ENCODE measurements at places on chromosomes 3 and 15.

GRCh38 chr3:114566162-114566755 lies 272.4 kb downstream of the TIGIT start:
- no peak for DNase-seq

GRCh38 chr3:188339410-188340295 lies 185.7 kb downstream of the LPP start:
- no peak for DNase-seq

DNA sequence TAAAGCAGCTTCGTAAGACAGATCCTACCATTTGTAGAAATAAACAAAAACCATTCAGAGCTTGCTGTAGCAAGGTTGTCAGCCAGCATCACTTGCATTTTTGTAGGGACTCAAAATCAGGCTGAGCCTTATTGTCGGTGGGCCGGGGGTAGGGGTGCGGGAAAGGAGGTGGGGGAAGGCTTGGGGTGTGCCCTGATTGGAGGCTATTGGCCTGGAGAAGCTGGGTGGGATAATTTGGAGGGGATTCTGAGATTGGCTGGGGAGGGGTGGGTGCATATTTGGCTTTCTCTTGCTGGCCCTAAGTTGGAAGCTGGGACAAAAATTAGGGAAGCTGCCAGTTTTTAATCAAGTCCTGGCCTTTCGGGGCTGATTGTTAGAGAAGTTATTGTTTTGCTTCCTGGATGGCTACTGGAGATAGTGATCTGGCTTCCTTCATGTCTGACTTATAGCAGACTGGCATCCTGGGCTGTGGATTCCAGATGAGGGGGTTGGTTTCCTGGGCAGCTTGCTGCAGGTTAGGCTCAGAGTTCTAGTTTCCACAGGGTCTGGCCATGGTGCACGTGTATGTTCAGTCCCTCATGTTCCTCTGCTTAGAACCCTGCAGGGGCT lies 22.8 kb downstream of the STOML1 start:
- no peak for DNase-seq

DNA sequence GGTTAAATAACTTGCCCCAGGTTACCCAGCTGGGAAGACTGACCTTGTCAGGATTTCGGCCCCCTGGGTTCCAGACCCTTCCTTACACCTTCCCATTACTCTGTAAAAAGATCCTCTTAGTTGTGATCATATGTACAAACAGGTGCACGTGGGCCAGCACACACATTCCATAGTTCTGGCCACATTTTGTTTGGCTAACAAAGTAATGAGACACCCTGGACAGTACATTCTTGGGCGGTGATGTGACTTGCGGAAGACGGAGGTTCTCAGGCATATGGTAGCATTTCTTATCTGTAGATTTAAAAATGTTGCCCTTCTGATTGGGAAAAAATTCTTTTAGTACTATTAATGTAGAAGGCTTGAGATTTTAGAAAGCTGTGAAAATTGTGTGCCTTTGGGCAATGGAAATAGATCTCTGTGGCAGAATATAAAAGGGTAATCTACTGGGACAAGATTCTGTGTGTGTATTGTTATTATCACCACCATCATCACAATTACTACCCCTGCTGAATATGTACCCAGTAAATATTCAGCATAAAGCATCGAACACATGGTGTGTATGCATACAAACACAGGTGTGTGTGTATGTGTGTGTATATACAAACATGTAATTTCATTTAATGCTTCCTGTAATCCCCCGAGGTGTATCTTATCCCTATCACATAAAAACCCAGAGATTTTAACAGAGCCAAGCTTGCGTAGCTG lies 205.4 kb upstream of the UBE2E1 start:
- DNase-seq: no peak

- no peak for DNase-seq
Observed at GRCh38 chr3:106204160-106204868, 335.5 kb upstream of the CBLB start.

GRCh38 chr15:100335335-100335999 lies 6.3 kb downstream of the ADAMTS17 start:
- DNase-seq: no peak

DNA sequence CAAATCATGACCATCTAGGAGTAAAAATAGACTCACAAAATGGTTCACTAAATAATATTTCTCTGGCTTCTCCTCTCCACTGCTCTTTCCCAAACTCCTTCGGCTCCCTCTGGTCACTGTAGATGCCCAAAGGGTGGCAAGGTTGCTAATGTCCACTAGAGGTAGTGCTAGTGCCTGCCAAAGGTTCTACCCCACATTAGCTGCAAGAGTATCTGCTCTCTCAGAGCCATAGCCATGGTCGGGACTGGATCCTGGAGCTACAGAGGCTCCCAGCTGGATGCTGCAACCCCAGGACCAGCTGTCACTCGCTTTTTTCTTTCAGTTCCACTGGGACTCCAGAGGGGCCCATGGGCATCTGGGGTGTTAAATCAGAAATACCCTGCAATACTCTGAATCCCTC lies 8.5 kb downstream of the HTR3D start:
- DNase-seq: peak; percentile 17

- DNase-seq: no peak
Observed at GRCh38 chr3:56421205-56421604, 47.1 kb downstream of the ERC2 start.

- no peak for DNase-seq
Observed at GRCh38 chr3:45884368-45885201, 1.8 kb upstream of the CCR9 start.

DNA sequence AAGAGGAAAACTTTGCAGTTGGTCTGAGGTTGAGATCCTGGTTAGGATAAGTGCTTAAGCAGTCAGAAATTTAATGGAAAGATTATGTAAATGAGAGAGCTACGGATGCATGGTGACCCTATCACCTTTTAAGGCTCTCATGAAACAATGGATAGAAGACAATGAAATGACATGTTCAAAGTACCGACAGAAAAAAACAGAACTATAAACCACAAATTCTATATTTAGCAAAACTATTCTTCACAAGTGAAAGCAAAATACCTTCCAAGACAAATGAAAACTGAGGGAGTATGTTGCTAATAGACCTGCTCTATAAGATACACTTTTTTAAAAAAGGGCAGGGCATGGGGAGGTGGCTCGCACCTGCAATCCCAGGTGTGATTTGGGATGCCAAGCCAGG lies 32.2 kb downstream of the DNAAF4 start:
- DNase-seq: no peak

DNA sequence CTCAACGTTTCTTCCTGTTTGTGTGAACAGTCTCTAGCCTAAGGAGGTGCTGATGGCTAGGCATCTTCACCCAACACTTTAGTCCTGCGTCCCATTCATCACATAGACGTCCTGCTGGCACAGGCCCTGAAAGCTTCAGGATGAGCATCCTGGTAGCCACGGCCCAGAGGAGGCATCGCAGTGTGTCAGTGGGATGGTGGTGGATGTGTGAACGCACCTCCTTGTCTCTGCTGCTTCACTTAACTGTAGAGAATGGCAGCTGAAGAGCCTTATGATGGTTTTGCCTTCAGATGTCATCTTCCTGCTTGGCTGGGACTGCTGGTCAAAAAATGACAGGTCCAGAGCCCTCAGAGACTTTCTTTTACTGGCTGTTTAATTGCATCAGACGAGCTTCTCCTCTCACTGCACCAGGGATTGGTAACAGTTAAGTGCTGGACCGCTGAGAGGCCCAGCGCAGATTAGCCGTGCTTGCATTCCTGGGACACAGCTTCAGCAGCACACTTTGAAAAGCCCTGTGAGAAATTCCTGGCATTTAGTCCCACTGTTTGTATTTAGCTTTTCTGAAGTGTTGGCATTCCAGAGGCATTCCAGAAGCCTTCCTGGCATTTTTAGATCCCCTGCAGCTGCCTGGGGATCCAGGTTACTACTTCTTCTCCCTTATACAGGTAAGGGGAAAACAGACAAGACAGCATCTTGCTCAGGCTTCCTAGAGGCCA lies 132.4 kb upstream of the PLXNA1 start:
- no peak for DNase-seq

DNA sequence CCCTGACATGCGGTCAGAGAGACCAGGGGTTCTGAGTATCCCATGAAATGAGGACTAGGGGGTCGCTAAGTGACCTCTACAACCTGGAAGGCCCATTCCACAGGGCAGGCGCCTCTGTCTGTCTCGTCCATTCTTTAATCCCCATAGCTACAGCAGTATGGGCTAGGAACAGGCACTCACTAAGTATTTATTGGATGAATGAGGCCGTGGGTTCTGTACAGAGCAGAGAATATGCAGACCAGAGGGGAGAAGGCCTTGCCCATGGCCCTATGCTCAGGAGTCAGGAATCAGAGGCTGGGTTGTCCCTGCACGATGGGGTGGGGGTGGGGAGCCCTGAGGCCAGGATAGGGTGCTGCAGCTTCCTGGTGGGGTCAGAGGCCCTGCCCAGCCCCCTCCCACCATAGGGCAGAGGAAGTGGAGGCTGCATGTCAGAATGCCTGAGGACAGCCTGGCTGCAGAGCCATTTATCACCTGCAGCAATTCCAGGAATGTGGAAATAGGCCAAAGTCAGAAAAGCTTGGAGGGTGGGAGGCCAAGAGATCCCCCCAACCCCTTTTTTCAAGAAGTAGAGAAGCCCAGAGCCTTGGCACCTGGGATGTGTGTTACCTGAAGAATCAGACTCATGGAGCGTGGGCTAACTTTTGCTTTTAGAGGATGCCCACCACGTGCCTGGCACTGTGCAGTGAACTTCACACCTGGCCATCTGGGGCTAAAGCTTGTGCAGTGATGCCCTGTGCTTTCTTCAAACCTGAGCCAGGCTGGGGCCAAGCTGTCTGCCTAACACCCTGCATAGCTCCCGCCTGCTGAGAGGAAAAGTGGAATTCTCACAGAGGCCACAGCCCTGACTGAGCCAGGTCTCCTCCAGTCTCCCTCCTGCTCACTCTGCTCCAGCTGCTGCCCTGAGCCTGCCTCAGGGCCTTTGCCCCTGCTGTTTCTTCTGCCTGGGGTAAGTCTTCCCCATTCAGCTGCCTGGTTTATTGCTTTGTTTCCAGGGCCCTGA lies 109.4 kb downstream of the WNT7A start:
- DNase-seq: no peak

- DNase-seq: no peak
Observed at GRCh38 chr3:128917291-128917690, 37.9 kb downstream of the ACAD9 start.

- no peak for DNase-seq
Observed at GRCh38 chr3:161689584-161690298, 193.1 kb downstream of the OTOL1 start.

DNA sequence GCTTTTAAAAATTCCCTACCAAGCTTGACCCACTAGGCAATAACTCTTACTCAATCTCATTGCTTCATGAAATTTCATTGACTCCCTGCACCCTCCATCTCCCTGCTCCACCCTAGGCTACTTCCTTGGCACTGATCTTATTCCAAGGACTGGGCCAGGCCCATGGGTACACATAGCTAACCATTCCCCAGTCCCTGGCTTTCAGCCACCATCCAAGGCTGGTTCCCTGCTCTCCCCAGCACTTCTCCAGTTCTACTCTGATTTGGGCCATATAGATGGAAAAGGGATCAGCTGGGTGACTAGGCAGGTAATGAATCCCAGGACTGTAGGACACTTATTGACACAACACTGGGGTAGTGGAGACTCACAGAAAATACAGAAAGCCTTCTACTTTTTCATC lies 88.1 kb upstream of the NEO1 start:
- DNase-seq: no peak

DNA sequence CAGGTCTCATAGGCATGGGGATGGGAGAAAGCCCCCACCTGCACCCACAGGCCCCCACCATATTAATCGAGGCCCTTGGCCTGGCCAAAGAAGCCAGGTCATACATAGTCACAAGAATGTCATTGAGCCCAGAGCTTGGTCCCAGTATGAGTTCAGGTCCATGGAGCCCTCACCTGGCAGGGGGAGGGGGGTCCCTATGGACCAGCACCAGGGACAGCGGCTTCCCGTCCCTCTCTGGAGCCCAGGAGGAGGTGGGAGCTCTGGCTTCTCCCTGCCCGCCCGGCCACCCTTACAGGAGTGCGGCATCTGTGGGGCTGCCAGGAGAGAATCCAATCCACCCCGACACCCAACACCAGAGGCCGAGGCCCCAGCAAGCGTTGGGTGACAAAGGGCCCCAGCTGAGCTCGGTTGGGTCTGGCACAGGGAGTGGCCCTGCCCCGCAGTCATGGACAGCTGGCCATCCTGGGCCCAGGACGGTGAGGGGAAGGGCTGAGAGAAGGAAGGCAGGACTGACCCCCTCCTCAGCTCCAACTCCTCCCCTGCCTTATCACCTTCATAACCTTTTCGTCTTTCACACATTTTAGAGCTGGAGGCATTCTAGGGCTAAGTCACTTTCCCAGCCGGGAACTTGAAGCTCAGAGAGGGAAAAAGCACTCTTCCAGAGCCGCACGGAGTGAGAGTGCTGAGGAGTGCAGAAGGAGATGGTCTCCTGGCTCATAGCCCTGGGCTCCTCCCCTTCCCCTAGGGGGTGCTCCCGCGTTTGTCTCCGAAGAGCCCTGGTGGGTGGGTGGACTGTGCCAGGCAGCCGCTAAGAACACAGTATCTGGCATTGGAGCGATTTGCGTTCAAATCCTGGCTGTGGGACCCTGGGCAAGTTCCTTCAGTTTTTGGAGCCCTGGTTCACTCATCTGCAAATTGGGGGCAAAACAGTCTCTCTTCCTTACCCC lies 54.6 kb downstream of the ATP2B2 start:
- no peak for DNase-seq

DNA sequence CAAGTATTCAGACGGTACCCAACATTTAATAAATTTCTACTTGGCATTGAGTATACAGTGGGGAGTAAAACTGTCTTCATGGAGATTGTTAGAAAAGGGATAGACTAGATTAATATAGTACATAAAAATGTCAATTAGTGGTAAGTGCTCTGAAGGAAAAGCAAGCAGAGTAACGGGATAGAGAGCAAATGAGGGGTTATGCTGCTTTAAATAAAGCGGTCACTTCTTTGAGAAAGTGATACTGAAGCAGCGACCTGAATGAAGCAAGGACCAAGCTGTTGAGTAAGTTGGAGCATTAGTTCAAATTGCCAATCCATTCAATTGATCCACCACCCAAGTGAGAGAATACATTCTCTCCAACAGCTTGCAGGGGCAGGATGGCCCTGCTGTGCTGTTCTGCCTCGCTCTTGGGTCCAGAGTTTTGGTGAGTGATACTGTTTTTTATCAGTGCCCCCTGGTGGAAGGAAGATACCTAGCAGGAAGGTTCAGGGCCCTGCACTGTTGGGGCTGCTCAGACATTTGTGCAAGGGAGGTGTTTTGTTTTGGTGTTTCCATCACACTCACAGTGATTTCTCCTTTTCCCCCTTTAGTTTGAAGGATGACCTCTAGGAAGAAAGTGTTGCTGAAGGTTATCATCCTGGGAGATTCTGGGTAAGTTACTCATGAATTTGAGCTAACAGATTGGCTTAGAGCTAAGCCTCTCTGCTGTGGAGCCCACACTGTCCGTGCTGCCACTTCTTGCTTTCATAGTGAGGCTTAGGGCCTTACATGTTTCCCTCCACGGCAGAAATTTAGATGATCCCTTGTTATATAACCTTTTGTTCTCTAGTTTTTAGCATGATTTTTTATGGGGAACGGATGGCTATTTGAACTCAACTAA lies 69.0 kb downstream of the RAB7A start:
- DNase-seq: peak; percentile 69
